ENCODE measurements at places on chromosomes 11 and 22.
A peak's percentile ranks its signal among the peaks of the same experiment; 100 is the strongest.

DNA sequence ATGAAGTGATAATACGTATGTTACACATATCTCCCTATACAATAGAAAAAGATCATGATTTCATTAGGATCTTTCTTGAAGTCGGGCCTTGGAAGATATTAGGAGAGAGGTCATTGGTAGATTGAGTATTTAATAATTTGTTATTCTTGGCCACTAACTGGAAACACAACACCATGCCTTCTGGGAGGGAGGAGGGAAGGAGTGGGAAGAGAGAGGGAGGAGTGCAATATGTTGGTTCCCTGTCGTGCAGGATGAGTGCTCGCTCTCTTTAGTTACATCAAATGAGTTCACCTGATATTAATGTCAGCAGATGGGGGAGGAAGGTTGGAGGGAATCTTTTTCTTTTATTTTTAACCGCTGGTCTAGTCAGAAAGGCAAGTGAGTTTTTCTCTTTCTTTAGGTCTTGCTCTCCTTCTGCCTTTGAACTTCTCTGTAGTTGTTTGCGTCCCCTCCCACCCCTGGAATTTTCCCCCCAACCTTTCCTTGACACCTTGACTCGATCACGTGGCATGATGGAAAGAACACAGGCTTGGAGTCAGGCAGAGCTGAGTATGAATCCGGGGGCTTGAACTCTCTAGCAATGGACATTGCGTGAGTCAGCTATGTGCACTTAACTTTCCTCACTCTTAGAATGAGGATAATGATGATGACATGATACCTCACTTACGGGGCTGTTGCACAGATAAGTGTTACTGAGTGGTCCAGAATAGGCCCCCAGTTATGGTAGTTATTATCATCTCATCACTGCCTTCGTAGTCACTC, 6.2 kb downstream of the ADAMTS15 start:
- no peak for DNase-seq

DNA sequence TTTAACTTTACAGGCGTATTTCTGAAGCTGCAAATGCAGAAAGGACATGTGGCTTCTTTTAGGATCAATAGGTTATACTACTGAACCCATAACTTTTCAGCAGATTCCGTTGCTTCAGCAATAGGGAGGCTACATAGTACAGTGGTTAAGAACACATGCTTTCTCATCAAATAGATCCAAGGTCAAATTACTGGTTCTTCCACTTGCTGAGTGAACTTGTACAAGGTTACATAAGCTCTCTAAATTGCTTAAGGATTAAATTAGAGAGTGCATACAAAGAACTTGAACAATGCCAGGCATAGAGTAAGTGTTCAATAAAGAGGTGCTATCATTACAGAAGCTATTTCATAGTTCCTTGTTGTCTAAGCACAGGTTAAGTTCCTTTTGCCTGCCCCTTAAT, 129.6 kb downstream of the BARX2 start:
- no peak for DNase-seq

- no peak for DNase-seq
Measured at GRCh38 chr11:1071571-1072115, 3.0 kb upstream of the MUC2 start.

- DNase-seq = no peak
Measured at GRCh38 chr11:22512457-22512856, 113.2 kb downstream of the FANCF start.

GRCh38 chr11:4092026-4092425, 2.6 kb upstream of the RRM1 start:
- no peak for DNase-seq

DNA sequence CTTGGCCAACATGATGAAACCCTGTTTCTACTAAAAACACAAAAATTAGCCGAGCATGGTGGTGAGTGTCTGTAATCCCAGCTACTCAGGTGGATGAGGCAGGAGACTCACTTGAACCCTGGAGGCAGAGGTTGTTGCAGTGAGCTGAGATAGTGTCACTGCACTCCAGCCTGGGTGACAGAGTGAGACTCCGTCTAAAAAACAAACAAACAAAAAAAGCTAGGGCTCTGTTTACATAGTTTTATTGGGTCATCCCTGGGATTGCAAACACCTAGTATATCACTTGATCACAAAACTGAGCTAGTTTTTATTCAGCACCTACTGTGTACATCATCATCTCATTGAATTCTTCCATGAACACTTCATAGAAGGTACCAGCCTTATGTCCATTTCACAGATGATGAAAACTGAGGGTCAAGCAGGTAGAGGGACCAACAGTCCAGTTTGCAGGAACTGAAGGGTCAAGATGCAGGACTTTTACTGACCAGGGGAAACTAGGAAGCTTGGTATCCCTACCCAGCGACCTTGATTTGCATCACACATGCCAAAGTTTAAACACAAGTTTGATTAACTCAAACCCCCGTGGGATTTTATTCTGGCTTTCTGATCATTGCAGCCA, 9.2 kb upstream of the MRTFA start:
- DNase-seq = no peak

DNA sequence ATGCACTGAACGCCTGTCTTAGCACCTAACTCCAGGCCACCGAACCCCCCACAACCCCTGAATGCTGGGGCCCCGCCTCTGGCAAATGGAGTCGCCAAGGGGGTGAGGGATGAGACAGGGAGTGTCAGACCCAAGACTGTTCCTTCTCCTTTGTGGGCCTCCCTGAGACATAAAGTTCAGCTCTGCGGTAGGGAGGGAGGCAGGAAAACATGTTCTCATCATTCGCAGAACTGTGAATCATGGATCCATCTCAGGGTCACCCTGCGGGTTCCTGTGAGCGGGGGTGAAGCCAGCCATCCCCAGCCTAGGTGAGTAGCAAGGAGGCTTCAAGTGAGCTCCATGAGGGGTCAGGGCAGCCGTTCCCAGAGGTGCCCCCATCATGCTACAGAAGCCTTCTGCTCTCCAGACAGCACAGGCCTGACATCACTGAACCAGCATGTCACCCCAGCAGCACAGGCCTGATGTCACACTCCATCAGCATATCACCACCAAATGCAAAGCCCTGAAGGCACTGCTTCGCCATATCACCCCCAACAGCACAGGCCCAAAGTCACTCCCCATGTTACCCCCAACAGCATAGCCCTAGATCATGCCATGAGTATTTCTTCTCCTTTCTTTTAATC, 27.2 kb downstream of the TMPRSS6 start:
- peak; percentile 24 for DNase-seq

DNA sequence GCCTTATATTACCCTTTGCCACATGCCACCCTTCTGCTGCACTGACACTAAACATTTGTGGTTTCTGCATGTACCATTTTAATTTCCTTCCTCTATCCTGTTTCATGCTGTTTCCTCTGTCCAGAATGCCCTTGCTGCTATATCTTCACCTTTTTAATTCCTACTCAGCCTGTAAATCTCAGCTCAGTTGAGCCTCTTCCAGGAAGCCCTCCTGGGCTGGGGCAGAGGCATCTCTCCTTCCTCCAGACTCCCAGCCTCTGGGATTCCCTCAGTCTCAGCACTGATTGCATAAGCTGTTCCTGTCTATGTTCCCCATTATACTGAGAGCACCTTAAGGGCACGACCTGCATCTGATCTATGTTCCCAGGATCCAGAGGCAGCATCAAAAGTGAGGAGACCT, 98.7 kb downstream of the RNF169 start:
- DNase-seq = no peak

- no peak for DNase-seq
Measured at GRCh38 chr11:2779981-2780849, 80.4 kb upstream of the KCNQ1OT1 start.

DNA sequence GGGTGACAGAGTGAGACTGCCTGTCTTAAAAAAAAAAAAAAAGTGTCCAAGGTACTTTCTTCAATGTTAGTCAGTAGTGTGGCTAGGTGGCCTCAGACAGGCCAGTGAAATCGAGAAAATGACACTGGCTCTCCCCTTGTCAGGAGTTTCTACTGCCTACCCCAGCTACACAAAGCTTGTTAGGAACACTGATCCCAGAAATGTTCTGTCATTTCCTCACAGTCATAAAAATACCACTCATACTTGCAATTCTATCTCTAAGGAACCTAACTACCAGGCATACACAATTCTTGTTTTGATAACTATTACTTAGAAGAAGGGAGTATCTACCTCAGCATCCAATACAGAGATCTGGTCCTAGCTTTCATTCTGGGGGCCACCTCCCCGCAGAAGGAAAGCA, 31.3 kb downstream of the ATP6V1E1 start:
- DNase-seq = no peak

DNA sequence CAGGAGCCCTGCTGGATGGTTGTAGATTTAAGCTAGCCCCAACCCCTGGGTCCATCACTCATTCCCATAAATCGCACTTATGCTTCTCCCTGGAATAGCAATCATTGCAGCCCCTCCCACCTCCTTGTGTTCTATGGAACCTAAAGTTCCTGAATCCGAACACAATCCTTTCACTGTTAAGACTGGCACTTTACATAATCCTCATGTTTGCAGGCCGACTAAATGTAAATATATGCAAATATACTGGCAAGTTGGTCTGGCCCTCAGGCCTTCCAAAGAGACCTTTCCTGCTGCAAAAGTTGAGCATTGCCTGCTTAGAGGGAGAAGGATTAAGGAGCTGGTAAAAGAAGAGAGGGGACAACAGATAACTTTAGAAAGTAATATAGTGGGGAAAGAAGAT, 892.9 kb downstream of the OPCML start:
- DNase-seq = no peak

GRCh38 chr11:10567446-10567845, 1.0 kb downstream of the LYVE1 start:
- no peak for DNase-seq

DNA sequence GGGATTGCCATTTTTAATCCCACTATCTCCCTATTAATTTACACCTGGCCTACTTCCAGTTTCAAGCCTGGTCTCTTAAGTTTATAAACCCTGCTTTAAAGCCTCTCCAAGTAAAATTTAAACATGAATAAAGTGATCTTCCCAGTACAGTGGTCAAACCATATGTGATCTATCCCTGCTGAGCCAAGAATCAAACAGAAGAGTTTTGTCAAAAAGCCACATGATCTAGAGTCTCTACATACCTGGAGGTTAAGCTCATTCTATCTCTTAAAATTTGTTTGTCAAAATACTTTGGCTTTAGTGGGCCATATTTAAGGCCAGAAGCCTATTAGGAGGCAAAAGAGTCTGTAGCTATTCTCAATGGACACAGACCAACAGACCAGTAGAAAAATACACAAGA, 42.9 kb upstream of the DDI1 start:
- DNase-seq = no peak

GRCh38 chr11:124749912-124750311, 2.1 kb downstream of the VSIG2 start:
- no peak for DNase-seq

DNA sequence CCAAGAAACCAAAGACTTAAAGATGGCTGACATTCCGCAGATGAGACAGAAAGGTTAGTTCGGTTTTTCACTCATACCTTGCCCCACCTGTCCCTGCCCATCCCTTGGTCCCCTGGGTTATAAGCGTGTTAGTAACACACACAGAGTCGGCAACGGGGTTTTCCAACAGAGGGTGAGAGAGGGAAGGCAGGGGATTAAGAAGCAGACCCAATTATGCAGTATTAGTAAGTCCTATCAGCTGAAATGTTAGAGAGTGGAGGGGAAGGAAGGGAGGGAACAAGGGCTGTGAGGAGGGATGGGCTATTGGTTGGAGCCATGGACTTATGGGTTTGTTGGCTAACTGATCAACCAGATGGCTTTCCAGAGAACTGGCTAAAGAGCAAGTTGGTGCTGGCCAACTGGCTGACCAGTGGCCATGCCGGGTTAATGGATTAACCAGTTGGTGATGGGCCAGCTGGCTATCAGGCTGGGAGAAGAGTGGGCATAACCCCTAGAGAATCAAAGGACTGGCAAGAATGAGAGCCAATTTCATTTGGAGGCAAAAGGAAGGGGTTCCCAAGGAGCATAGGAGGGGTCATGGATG, 45.5 kb downstream of the NRXN2 start:
- DNase-seq = no peak

DNA sequence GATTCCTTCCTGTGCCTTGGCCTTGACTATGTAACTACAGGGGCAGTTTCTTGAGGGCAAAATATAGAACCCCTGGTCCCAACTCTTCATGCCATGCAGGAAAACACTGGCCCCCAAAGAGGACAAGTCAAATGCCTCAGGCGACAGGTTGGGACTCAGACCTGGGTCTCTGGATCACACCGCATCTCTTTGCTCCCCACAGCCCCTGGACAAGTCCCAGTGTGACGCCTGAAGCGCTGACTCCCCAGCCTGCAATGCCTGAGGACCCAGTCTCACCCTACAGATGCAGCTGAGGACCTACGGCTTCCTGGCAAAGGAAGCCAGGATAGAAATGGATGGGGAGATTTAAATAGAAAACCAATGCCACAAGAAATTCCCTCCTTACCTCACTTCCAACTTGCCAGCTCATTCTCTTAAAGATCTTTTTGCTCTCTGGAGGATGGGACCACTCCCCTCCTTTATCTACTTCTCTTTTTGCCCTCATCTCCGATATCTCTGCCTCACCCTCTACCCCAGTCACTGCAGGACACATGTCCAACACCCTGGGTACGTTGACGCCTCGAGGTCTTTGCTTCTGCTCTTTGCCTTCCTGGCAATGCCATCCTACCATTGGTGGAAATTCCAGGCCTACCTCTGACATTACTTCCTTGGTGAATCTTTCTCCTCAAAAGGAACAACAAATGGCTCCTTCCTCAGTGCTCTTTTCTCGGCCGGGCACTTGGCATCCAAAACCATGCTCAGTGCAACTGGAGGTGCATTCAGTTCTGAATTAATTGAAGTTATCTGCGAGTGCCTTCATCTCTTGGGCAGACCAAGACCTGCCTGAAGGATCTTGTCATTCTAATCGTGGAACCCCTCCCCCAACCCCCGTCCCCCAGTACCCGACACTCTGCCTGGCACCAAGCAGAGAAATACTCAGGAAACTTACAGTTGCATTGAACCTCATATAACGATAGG, 2.0 kb upstream of the PRDM11 start:
- no peak for DNase-seq

DNA sequence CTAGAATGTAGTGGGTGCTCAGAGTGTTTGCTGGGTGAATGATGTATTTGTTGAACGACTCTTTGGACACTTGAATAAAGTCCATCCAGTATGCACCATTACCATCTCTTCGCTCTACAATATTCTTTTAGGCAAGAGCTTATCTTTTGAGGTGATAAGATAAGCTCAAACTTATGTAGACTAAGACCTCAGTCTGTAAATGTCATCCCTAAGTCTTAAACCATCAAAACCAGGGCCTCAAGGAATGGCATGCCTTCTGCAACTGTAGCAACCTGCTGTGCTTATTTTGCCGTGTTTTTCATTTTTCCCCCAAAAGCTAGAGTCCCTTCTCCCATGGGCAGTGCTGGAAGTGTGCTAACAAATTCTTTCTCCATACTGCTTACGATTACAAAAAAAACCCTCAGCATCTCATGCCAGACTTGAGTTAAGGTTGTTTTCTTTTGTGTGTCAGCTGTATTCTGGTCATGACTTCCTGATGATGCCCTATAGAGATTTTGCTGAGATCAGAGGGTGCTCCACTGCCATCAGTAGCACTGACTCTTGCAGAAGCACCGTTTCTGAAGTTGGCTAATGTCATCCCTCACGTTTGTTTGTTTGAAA, 27.8 kb downstream of the LIMK2 start:
- DNase-seq = no peak

- no peak for DNase-seq
Measured at GRCh38 chr22:40547729-40548143, 88.8 kb downstream of the MRTFA start.

GRCh38 chr11:118215262-118215661, 9.5 kb downstream of the JAML start:
- DNase-seq = no peak

- no peak for DNase-seq
Measured at GRCh38 chr22:38346506-38346905, 29.3 kb upstream of the CSNK1E start.

Measured in stimulated activated CD4-positive, alpha-beta T cell treated with anti-CD3 and anti-CD28 coated beads, Interleukin-12 subunit alpha, Interleukin-12 subunit beta, amount 100 ng/mL, for 24 hours (primary cell).